A549 treated with RU486 at 1 μM for 4 hours (cell line): ENCODE measurements at places on chromosomes 7 and 10. TPM values are rescaled to one million over a fixed set of nuclear protein-coding genes. Genes with fewer than 3 reads are reported as not detected.

Gene MARVELD1
- total RNA-seq: 36.5 to 45.4 TPM (median 39.9 TPM) in 5 replicates

Gene STEAP1B
- 0.20 to 0.32 TPM in 2 of 5 replicates, not detected in the others for total RNA-seq

Gene SPAM1
- total RNA-seq: not detected in 5 replicates

Gene ENTPD1
- total RNA-seq: 0.09 to 0.12 TPM in 2 of 5 replicates, not detected in the others

Gene GRK5
- total RNA-seq: 11.1 to 13.2 TPM (median 11.8 TPM) in 5 replicates

Gene FAM25C
- total RNA-seq: 2.4 to 3.8 TPM (median 2.5 TPM) in 3 of 5 replicates, not detected in the others
